ENCODE measurements at places on chromosomes 11 and 22.

DNA sequence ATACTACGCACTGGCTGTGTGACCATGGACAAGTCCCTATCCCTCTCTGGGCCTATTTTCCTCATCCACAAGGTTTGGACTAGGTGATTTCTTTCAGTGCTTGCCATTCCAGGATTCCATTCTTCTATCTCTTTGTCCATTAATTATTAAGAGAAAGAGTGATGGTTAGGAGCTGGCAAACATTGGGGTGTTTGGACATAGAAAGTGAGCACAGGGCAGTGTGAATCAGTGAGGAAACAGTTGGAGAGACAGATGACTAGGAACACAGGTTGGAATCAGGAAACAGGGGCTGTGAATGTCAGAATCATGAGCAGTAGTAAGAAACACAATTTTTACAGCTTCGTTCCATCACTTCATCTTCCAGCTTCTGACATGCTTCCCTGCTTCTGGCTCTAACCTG is 211.8 kb downstream of the INSC start:
- no peak for ATAC-seq

GRCh38 chr22:21000207-21000986 is 1.5 kb downstream of the THAP7 start:
- no peak for ATAC-seq

DNA sequence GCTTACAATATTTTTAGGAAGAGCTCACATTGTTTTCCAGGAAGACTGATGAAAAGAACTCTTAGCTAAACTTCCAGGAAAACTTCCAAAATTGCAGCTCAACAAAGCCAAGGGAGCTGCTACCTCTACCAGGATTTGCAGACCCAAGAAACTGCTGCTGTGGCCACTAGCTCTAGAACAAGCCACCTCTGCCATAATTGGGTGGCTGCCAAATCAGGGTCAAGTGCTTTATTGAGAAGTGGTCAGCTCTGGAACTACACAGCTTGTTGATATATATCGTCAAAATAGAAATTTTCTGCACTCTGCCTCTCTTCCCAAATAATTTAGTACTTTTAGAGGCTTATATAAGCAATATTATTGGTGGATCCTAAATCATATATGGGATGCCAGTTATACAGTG is 371.8 kb upstream of the CHORDC1 start:
- ATAC-seq = no peak

DNA sequence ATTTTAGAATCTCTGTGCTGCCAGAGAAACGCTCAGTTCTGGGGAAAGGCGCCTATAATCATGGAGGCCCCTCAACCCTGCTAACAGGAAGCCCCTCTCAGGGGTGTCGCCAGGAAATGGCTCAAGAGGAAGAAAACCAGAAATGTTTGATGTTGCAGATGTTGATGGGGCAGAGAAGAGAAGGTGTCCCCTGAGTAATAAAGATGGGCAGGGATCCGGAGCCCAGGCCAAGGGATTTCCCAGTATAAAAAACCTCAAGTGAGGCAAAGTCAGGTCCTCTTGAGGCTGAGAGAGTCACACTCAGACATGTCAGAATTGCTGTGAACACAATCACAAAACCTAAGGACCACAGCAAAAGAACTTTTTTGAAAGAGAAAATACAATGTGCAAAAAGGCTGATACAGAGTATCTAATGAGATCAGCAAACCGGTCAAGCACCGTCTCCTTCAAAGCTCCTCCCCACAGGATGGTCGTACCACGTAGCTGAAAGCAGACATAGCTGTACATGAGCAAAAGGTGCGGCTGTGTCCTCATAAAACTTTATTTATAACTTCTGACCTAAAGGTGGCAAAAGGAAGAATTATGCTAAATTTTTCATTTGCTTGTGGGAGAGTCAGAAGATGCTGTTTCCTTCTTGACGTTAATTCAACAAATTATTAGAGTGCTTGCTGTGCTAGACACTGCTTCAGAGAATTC is 12.2 kb downstream of the MOV10L1 start:
- no peak for ATAC-seq

GRCh38 chr11:56543157-56543556 is at the start of gene OR5M11:
TSS of gene OR5M11 (minus strand) at chr11:56543257. CDS start at chr11:56543257, 0 bp downstream.
- no peak for ATAC-seq

GRCh38 chr22:47042116-47042825 is 279.8 kb downstream of the TBC1D22A start:
- ATAC-seq = no peak

- peak; percentile 44 for ATAC-seq
Measured at GRCh38 chr11:86068138-86068871, 579 bp downstream of the PICALM start.

DNA sequence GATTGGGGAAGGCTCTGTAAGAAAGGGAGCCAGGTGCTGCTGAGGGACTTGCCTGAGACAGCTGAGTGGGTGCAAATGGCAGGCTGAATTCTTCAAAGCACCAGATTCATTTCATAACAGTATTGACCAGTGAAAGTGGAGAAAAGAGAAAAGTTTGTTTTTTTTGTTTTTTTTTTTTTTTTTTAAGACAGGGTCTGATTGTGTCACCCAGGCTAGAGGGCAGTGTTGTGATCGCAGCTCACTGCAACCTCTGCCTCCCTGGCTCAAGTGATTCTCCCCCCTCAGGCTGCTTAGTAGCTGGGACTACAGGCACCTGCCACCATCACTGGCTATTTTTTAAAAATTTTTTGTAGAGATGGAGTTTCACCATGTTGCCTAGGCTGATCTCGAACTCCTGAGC is 494.0 kb downstream of the MIAT start:
- no peak for ATAC-seq

- ATAC-seq = no peak
Measured at GRCh38 chr11:120774591-120775386, 249.1 kb upstream of the TBCEL start.
